ENCODE measurements at places on chromosomes 16 and 17.
A peak's percentile ranks its signal among the peaks of the same experiment; 100 is the strongest.

DNA sequence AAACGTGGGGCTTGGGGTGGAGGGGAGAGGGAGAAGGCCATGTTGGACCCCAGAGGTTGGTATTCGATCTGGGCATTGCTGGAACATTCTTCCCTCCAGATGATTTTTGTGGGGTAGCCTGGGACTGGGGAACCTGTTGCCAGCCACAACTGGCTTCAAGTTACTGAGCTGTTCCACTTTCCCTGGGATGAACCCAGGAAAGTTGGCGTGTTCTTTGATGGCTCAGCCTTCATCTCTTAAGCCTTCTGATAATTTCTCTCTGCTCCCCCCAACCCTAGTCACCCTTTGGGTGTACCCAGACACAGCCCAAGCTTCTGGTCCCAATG lies 2.1 kb downstream of the TBX21 start:
- DNase-seq: no peak

DNA sequence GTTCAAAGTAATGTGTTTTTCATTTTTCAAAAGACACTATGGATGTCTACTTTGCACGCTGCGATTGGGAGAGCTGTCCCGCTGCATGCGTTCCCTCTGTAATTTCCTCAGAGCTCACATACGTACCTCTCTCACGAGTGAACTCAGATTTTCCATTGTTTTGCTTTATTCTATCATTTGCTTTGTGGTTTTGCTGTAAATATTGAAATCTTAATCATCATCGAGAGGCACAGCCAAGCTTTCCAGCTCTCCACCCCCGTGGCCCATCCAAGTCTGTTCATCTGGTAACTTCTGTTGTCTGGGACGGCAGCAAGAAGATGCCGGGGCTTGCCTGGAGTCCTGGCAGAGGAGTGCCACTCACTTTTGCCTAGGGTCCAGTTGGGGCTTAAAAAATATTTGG lies 21.1 kb downstream of the TMC6 start:
- no peak for DNase-seq

DNA sequence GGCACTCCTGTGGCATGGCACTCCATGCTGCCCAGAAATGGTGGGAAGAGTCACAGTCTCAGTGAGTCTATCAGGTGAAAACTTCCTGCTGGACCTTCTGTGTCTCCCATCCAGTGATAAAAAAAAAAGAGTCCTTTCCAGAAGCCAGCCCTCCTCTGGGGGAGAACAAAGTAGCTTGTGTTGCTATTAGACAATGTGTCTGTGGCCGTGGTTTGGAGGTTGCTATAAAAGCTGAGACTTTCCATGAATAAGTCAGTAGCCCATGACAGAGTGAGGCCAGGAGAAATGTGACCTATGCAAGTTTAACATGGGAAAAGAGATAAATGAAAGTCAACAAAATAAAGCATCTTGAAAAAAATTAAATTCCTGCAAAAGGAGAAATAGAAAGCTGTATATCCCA lies 250.7 kb upstream of the MON1B start:
- no peak for DNase-seq

DNA sequence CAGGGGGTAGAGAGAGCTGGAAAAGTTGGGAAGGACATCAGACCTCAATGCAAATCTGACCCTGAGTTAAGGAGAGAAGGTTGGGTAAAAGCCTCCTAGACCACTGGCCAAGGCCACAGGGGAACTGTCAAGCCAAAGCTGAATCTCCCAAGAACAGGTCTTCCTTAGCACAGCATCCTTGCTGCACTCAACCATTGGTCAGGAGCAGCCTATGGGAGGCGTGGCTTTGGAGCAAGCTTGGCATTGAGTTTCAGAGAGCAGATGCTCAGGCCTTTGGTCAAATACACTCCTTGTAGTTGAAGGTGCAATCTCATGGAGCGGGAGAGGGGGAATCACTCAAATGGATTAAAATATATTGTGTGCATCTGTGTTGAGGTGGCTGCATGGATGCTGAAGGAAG lies 21.8 kb downstream of the SOX9 start:
- DNase-seq: no peak

DNA sequence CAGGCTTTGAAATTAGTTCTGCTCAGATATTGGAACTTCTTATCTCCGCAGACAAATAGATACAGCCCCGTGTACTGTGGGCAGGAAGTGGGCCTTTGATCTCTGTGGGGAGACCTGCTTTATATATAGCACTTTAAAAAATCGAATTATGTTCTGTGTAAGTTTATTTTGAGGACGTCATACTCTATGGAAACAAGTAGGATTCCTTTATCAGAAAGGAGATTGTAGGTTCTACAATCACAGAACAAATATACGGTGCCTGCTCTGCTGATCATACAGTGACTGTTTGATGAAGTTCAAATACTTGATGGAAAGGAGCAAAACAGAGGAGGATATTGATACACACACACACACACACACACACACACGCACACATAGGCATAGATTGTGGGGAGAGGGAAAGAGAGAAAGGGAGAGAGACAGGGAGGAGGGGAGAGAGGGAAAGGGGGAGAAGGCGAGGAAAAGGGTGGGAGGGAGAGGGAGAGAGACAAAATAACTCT lies 14.7 kb upstream of the TMEM220 start:
- no peak for DNase-seq

GRCh38 chr16:72362973-72363372 lies 191.0 kb upstream of the PMFBP1 start:
- DNase-seq: no peak

GRCh38 chr16:1763521-1764511 lies 7.5 kb downstream of the NME3 start:
- DNase-seq: peak; percentile 28

DNA sequence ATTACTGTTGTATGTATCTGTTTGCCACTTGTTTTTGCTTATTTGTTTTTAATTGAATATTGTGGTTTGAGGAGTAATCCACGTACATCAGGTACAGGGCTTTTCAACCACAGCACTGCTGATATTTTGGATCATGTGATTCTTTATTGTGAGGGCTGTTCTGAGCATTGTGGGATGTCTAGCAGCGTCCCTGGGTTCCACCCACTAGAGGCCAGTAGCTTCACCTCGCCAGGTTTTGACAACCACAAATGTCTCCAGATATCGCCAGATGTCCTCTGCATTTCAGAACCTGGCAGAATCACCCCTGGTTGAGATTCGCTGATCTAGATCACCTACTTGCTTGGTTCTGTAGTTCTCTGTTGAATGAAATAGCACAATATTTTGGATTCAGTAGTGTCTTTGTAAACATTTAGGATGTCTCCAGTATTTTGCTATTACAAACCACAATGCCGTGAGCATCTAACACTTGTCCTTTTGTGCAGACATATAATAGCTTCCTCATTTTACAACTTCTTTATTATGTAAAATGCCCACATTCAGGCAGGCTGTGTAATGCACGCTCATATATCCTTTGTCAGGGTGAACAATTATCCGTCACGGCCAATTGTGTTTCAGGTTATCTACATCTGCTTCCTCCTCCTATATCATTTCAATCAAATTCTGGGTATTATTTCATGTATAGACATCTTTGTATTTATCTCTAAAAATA lies 380.3 kb downstream of the SNX29 start:
- no peak for DNase-seq

DNA sequence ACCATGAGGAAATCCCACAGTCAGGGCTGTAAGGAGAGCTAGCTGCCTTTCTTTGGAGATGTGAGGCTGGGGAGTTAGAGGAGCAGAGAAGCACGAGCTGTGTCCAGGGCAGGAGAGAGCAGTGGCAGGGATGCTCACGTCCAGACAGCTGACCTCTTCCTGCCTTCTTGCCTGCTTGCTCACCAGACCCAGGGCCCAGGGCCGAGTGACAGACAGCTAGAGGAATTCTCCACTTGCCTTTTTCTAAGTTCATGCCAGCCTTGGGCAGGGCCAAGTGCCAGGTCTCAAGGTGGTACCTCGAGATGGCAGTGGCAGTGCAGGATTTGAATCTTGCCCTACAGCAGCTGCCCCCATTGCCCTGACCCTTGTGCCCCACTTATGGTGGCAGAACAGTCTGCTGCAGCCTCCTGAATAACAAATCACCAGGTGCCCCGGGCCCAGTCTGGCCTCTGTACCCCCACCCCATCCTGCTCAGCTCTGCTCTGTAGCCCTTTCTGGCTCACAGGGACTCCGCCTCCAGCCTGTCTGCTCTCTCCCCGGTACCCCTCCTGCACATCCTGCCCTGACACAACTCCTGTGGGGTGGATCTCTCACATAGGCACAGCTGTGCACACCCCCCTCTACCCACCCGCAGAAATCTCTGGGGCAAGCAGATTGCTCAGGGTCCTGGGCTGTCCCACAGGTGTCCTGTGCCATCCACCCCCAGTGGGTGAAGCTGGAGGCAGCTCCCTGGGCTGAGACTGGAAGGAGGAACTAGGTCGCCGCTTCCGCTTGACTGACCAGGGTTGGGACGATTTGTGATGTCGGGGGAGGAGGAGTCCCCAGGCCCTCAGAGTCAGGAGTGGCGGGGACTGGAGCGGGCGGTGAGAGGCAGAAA lies 25.9 kb downstream of the GRIN2C start:
- DNase-seq: no peak

DNA sequence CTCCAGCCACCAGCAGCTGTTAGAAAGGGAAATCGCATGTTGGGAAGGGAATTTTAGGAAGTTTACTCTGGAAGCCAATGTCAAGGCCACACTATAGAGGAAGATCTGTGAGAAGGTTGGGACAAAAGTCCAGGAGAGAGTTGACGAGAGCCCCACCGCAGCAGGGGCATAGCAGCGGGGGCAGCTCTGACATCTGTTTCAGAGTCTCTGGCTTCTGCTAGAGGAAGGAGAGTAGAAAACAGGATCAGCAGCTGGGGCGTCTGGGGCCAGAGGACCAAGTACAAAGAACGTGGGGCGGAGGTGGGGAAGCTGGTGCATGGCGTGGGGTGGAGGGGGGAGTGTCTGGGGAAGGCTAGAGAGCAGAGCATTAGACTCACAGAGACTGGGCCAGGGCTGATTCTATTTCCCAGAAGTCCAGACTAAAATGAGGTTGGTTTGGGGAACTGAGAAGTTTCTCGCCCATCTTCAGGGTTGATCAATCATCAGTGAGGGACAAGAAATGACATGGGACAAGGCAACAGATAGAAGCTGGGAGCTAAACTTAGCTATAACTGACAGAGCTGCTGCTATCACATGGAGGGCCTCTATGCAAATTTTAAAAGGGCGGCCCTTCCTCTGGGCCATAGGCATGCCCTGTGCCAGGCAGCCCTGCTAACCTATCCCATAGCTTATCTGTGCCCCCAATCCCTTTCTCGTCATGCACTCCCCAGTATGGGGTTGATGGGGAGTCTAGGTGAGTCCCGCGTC lies 1.2 kb downstream of the RABEP2 start:
- DNase-seq: no peak

DNA sequence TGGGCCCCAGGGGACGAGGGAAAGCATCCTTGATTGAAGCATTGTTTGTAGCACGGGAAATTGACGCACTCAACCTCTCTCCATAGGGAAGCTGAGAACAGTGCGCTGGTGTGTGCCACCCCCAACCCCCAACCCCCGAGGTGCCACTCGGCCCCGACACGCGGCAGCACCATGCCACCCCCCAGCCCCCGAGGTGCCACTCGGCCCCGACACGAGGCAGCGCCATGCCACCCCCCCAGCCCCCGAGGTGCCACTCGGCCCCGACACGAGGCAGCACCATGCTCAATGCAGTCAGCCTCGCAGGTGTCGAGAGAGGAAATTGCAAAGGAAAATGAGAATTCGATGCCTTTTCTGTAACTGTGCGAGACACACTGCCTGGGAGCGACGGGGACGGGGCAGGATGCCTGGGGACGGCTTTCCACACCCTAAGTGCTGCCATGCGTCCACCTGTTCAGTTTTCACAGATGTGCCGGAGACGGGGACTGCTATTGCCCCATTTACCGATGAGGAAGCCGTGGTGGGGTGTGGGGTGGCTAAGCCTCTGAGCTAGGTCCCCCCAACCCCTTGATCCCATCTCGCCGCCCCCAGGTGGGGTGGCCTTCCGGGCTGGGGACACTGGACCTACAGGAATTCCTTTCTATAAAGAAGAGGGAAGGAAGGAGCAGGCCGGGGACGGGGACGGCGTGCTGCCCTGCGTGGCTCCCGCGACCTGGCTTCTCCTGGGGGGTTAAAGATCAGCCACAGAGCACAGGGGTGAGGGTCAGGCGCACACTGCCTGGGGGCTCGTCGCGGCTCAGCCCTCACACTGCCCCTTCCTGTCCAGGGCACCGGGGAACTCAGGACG lies 9.8 kb downstream of the CBFA2T3 start:
- no peak for DNase-seq
